ENCODE measurements at places on chromosomes 2 and 18.

DNA sequence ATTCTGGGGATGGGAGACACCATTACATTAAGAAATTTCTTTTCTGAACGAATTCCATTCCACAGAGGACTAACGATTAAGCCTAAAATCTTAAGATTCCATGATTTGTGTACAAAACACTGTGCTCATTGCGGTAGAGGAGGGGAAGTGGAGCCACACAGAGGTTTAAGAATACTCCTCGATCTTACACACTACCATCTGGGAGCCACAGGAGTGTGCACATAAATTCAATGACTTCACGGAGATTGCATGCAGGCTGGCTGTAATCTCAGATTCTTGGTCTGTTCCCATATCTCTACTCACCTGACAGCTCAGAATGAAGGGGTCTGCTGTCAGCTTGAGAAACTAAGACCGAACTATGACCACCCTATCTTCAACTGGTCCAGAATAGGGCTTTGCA lies 762 bp downstream of the VPS4B start:
- DNase-seq = no peak

DNA sequence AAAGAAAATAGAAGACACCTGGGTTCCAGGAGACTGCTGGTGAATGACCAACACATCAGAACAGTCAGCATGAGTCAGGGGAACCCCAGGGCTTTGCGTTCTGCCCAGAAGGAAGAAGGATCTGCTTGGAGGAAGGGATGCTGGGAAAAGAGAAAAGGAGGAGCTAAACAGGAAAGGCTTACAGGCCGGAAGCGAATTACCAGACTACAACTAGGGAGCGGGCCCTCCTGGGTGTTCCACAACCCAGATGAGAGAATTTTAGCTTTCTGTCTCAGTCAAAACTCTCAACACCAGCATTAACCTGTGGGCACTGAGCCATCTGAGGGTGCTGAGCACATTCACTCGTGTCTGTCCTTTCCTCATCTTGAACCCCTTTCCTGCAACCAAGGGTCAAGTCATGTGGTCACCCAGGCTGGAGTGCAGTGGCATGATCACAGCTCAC lies 19.2 kb downstream of the CDC42EP3 start:
- DNase-seq = no peak

DNA sequence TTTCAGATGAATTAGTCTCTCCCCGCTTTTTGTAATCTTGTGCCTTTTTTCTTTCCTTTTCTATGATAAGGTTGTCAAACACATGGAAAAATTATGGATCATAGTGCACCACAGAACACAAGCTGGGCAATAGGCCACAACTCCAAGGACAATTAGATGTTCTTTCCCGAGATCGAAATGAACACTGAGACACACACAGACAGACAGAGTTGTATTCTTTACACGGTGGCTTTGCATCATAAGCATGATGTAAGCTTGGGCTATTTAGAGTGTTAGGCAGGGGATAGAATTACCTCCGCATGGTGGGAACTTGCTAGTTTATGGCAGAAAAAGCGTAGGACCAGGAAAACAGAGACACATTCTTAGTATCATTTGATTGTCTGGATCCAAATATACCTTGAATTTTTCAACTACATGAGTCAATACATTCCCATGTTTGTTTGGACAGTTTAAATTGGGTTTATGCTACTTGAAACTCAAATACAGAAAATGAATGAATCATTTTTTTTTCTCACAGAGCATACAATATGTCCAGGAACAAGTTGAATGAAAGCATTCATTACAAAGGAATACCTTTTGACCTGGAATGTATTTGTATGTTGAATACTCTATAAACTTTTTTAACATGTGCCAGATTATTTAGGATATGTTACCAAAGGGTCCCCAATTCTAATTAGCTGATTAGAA lies 1611.5 kb upstream of the TMEFF2 start:
- no peak for DNase-seq

- no peak for DNase-seq
These were observed 28.0 kb upstream of the ARHGEF4 start for GRCh38 chr2:130808482-130809268.

DNA sequence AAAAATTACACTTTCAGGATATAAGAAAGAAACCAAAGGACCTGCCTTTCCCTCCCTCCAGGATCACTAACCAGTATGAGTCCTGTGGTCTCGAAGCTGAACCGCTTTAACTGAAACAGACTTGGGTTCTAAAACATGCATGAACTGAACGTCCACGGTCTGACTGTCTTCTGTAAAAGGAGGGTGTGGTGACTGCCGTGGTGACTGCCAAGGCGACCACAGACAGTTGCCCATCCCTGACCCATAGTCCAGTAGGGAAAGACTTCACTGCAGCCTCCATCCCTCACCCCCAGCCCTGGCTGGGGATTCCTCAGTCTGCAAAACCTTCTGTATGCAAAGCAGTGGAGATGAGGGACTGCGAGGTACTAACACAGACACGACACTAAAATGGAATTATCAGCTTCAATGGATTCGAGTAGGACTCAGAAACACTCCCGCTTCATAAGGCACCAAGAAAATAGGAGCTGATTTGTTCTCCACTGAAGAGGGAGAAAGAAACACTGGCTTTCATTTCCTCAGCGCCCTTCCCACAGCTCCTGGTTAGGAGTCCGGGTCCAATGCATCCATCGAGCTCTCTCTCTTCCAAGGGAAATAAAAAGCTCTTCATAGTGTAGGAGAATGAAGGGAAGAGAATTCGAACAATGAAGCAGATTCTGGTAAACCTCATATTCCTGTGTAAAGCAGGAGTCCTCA lies 197.2 kb downstream of the HDAC4 start:
- DNase-seq = no peak

GRCh38 chr2:240466579-240467148 lies 31.2 kb downstream of the GPC1 start:
- DNase-seq = no peak

DNA sequence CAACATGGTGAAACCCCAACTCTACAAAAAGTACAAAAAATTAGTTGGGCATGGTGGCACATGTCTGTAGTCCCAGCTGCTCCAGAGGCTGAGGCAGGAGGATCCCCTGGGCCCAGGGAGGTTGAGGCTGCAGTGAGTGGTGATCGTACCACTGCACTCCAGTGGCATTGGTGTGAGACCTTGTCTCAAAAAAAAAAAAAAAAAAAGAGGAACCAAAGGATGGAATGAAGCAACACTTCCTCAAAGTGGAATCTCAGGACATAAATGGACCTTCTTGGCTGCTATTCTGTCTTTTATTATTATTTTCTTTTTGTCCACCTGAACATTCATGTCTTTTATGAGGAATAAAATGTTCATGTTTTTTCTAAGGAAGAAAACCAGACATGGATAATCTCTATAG lies 13.7 kb downstream of the GEMIN6 start:
- no peak for DNase-seq

DNA sequence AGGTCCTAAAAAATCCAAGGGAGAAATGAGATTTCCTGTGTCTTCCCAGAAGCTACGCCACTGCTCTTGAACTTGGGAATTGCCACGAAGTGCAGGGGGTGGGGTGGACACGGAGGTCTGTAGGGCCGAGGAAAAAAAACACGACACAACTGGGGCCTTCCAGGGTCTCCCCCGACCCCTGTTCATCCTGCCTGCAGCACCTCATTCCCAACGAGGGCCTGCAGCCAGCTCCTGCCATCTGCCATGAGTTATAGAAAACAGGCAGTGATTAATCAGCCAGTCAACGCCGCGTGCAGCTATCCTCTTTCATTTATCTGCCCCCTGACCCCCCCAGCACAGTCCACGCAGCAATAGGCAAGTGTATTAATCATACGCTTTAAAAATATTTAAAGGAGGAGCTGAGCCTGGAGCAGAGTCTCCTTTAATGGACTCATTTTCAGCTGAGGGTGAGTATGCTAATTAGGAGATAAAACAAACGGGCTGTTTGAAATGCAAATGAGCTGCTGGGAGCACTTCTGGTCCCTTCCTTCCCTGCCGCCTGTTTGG lies 209.9 kb downstream of the TFCP2L1 start:
- no peak for DNase-seq

DNA sequence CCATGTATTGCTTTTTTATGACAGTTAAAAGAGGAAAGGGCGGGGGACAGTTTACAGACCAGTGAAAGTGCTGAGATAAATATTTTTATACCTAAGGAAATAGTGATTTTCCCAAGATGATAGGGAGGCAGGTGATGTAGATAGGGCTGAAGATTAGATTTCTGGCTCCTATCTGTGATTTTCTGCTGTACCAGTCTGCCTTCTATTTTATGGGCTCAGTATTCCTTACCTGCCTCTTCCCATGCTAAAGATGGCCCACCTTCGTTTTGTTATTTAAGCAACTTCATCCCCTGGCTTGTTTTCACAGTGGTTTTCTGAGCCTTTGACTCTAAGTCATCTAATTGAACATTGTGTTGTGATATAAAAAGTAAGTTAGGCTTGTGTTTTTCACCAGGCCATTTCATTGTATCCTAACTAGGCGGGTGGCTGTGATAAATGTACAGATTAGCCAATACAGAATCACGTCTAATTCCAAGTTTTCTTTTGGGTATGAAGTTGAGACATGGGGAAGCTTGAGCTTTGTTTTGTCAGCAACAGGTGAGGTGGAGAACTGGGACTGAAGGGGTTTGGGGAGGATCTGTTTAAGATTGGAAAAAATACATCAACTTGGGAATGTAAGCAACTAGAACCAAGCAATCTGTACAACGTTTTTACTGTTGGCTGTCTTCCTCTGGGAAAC lies 5.2 kb downstream of the RPL37A start:
- no peak for DNase-seq

DNA sequence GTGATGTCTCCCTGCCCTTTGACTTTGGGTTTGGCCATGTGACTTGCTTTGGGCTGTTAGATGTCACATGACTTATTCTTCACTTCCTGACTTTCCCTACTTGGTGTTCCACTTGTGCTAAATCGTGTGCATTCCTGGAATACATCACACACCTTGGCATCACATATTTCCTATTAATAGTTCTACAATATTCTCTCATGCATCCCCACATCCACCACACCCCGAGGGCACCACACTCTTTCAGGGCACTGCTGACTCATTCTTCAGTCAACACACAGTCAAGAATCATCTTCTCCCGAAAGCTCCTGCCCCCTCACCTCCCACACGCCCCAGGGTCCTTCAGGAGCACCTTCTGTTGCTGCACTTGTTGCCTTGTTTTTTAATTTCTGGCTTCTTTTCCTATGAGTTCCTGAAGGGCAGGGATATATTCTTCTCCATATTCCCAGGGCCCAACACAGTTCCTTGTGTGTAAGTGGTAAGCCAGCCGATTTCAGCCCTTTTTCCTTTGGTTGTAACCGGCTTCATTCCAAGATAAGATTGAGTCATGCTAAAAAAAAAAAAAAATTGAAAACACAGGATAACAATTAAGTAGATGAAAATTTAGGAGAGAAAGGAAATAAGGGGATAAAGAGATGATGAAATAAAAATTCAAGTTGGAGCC lies 341.4 kb downstream of the SLC4A3 start:
- no peak for DNase-seq

DNA sequence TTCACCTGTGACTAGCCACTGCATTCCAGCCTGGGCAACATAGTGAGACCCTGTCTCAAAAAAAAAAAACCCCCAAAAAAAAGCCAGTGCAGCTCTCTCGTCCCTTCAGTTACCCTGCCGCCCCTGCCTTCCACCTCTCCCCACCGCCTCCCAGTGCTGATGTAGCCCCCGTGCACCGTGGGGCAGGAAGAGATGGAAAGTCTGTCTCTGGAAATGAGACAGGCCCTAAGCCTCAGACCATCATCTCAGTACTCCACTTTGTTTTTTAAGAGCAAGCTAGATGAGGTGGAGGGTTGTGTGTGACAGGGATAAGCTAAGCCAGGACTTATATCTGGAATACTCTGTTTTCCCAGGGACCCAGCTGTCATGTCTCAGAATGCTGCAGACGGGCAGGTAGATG lies 32.0 kb downstream of the MERTK start:
- no peak for DNase-seq

GRCh38 chr18:13300796-13301195 lies 82.2 kb downstream of the LDLRAD4 start:
- DNase-seq = no peak

GRCh38 chr2:44087714-44088092 lies 81.0 kb upstream of the PPM1B start:
- no peak for DNase-seq

DNA sequence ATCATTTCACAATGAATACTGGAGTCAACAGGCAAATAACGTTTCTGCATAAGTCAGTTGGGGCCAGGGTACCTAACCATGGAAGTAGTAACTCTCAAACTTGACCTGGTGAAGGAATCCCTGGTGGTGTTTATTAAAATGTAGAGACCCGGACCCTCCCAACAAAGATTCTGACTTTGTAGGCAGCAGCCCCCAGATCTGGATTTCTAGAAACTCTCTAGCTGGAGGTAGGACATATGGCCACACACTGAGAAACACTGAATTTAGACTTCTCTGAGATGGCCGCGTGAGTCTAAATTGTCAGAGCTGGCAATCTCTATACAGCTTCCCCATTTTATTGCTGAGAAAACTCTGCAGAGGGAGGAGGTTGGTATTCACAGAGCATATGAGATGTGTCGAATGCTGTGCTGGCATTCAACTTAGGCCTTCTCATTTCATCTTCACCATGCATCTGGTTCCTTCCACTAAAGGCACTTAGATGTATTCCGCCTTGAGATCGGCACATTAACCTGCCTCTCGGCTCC lies 278.1 kb downstream of the CYRIA start:
- no peak for DNase-seq

GRCh38 chr2:185161701-185162100 lies 563.4 kb downstream of the ZNF804A start:
- DNase-seq = no peak

DNA sequence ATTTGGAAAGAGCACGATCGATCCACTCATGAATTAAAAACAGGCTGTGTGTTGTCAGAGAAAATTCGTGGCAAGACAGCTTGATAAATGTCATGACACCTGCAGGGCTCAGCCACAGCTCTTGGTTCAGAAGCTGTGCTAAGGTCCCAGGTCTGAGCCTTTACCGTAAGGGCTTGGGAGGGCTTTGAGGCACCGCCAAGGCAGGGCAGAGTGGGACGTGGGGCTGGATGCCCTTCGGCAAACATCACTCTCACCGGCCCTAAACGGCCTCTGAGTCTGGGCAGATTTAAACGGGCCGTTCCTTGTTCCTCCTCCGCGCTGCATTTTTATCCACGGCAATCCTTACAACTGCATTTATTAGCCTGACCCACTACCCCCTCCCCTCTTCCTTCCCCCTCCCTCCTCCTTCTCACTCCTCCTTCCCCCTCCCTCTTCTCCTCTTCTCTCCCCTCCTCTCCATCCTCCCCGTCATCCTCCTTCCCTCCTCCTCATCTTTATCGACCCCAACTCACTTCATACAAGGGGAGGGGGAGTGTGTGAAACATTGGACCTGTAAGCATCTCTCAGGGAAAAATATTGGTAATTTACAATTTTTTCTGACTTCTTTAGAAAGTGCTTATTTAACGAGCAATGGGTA lies 33.9 kb downstream of the MBP start:
- no peak for DNase-seq

- DNase-seq = no peak
These were observed 256.7 kb upstream of the SETBP1 start for GRCh38 chr18:44423814-44424644.

GRCh38 chr2:168976034-168976654 lies 55.0 kb downstream of the ABCB11 start:
- DNase-seq = peak; percentile 44

GRCh38 chr18:49617329-49617695 lies 55.5 kb downstream of the LIPG start:
- DNase-seq = no peak
